ENCODE measurements at places on chromosomes 7 and 10.

DNA sequence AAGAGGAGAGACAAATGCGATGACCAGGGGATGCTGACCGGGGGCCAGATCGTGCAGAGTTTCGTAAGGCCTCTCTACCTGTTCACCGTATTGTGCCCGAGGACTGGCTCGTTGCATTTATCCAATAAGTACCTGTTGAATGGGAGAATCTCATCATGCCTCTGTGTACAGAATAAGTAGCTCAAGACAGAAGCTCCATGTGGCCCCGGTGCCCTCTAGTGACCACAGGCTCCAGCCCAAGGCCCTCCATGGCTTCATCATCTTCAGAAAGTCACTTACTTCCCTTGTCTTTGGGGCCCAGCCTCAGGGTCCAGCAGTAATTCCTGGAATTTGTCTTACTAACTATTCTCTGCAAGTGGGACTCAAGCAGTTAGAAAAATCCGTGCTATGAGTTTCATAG lies 151.0 kb downstream of the CHN2 start:
- DNase-seq: no peak

- no peak for DNase-seq
Observed at GRCh38 chr7:101159696-101160674, 5.4 kb downstream of the VGF start.

DNA sequence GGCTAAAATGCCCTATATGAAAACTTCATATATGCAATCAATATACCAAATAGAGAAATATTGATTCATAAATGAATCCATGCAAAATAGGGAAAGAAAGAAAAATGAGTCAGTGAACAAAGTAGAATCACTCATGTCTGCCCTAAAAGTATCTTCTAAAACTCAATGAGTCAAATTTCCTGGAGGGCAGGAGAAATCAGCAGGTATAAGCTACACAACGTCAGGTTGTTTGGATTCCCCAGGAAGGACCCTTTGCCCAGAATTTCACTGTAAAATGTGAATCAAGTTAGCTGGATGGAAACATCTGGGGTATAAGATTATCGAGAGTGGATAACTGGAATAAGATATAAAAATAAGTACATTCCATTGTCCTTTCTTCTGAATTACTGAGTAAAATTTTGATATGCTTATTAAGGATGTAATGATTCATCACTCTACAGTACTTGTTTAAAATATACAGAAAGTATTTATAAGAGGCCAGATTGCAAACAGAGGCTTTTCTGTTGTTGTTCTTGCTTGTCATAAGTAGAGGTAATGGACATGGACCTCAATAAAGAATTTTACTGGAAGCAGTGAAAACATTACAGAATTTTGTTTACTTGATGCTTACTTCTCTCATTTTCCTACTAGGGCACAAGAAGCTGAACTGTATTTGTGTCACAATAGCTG lies 99.0 kb downstream of the AGMO start:
- no peak for DNase-seq

DNA sequence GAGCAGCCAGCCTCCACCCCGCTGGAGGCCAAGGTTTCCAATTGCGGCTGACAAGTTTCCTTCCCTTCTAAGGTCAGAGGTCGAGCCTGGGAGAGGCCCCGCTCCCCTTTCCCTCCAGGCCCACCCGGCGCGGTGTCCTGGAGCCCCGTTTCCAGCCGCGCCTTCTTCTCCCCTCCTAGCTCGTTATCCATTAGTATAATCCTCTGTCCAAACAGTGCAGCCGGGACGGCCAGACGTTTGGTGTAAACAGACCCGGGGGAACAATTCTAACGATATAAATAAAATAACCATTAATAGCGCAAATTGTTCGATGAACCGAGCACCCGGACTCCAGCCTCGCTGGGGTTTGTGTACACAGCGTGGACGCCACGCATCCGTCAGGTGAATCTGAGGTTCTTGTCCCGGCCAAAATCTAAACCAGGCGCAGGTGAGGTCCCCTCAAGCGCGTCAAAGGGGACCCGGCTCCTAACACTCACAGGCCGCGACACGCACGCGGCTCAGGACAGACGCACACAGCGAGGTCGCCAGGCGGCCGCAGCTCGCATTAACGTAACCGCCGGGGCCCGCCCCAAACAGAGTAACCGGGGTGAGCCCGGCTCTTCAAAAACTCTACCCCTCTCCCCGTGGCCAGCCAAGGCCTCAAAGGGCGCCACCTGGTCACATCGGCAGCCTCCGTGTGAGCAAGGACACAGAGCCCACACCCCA lies 10.8 kb upstream of the NKX2-3 start:
- no peak for DNase-seq

GRCh38 chr10:70782746-70783680 lies 2.2 kb downstream of the TBATA start:
- no peak for DNase-seq

- no peak for DNase-seq
Observed at GRCh38 chr7:147756300-147756699, 834.3 kb upstream of the C7orf33 start.

GRCh38 chr7:116093516-116094301 lies 63.1 kb upstream of the TFEC start:
- DNase-seq: no peak

- no peak for DNase-seq
Observed at GRCh38 chr10:31317171-31317570, 1.8 kb upstream of the ZEB1 start.

DNA sequence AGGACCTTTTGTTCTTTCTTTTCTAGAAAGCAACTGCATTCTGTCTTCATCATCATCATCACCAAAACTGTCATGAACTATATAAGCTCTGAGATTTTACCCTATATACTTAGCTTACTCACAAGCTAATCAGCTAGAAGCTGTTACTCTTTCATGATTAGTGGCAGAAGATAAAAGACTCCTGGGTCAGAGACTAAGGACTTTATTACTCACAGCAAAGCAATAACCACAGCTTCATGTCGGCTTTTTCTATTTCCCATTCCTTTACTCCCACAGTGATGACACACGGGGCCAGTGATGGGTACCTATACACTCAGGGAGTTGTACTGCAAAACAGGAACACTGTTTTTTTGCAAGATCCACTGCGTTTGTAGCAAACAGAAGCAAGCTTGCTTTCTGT lies 8.4 kb upstream of the C10orf88 start:
- no peak for DNase-seq

GRCh38 chr10:92809840-92810239 lies 38.5 kb upstream of the EXOC6 start:
- DNase-seq: no peak
